CMK (cell line): ENCODE measurements at places on chromosomes 2 and 18.

GRCh38 chr2:133607679-133608078 lies 39.4 kb upstream of the NCKAP5 start:
- DNase-seq: no peak

DNA sequence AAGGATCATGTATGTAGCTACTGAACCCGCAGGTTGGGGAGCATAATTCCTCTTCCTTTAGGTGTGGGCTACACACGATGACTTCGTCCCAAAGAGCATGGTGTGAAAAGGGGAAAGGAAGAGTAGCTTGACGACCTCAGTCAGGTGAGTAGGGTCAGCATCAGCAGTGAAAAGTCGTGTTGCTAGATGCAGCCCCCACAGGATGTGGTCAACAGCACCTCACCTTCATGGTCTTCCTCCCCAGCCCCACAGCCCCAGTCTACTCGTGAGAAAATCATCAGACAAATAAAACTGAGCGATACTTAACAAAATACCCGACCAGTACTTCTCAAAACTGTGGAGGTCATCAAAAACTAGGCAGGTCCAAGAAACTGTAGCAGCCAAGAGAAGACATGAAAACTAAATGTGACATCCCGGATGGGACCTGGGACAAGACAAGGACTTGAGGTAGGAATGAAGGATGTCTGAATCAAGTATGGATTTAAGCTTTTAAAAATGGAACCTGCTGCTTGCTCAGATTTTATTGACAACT lies 77.5 kb upstream of the NFATC1 start:
- no peak for DNase-seq

DNA sequence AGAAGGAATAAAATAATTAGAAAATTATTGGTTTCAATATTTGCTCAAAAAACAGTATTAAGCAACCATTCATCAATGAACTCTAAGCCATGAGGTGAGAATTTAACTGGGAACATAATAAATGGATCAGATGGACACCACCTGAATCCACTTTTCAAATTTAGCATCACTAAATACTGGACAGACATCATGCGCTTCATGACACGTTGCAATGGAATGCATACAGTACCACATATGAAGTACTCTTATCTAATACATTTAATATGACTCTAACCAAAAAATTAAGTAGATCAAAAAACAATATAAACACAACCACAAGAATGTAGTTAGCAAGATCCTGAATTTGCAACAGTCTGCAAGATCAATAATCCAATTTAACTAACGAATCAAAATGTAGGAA lies 76.6 kb downstream of the COBLL1 start:
- DNase-seq: no peak

GRCh38 chr2:170605862-170606261 lies 109.3 kb upstream of the SP5 start:
- no peak for DNase-seq
